Parietal lobe (tissue), 2 donors: ENCODE measurements at places on chromosomes 2 and 18. TPM values are rescaled to one million over a fixed set of nuclear protein-coding genes. Genes with fewer than 3 reads are reported as not detected.

The CGREF1 gene
- 29.1 TPM for total RNA-seq

The IL37 gene
- total RNA-seq: not detected

The LIPG gene
- total RNA-seq: 25.7 TPM

The SMYD1 gene
- total RNA-seq: not detected

The RAB6C gene
- 0.63 TPM for total RNA-seq

The SKA1 gene
- total RNA-seq: 1.9 TPM

The PCGF1 gene
- total RNA-seq: 6.6 TPM

The AGFG1 gene
- total RNA-seq: 110 TPM

The C2orf15 gene
- 1.6 TPM for total RNA-seq

The PSTPIP2 gene
- total RNA-seq: 1.6 TPM

The LNPK gene
- total RNA-seq: 68.2 TPM

The FBXO36 gene
- 8.1 TPM for total RNA-seq

The ING5 gene
- total RNA-seq: 47.9 TPM

The LAMA1 gene
- total RNA-seq: 26.0 TPM

The PID1 gene
- 36.9 TPM for total RNA-seq

The MC4R gene
- total RNA-seq: 1.3 TPM

The ABCB11 gene
- 1.6 TPM for total RNA-seq

The SERPINB10 gene
- total RNA-seq: not detected

The DSG4 gene
- total RNA-seq: not detected

The DPP4 gene
- total RNA-seq: 9.4 TPM

The SPP2 gene
- not detected for total RNA-seq

The PLB1 gene
- total RNA-seq: 4.4 TPM

The TDRD15 gene
- total RNA-seq: not detected

The ZC3H8 gene
- total RNA-seq: 88.0 TPM

The DLX2 gene
- 9.4 TPM for total RNA-seq

The INHBB gene
- 7.2 TPM for total RNA-seq

The ICOS gene
- total RNA-seq: not detected

The FZD7 gene
- 7.2 TPM for total RNA-seq

The ZBTB7C gene
- 0.94 TPM for total RNA-seq

The GPAT2 gene
- total RNA-seq: 3.1 TPM

The TRIP12 gene
- total RNA-seq: 300 TPM

The MSH2 gene
- 77.9 TPM for total RNA-seq

The MBOAT2 gene
- 241 TPM for total RNA-seq

The UCN gene
- not detected for total RNA-seq

The SPATA3 gene
- total RNA-seq: not detected

The LTBP1 gene
- 42.3 TPM for total RNA-seq

The INPP1 gene
- 24.1 TPM for total RNA-seq

The LRRTM4 gene
- total RNA-seq: 89.5 TPM

The ZNF892 gene
- total RNA-seq: 62.3 TPM

The POTEI gene
- total RNA-seq: 0.31 TPM

The GPR75 gene
- total RNA-seq: 27.2 TPM

The CCBE1 gene
- 57.6 TPM for total RNA-seq

The TXNDC2 gene
- not detected for total RNA-seq

The SLC5A7 gene
- 1.3 TPM for total RNA-seq

The CD8B2 gene
- total RNA-seq: not detected

The KCNG2 gene
- 0.31 TPM for total RNA-seq

The ERICH2 gene
- not detected for total RNA-seq

The ACMSD gene
- not detected for total RNA-seq

The ADAM23 gene
- 37.2 TPM for total RNA-seq

The OTOF gene
- total RNA-seq: 0.31 TPM

The APLF gene
- total RNA-seq: 7.2 TPM

The ALPP gene
- not detected for total RNA-seq
